NCI-H2107 (cell line): ENCODE measurements at places on chromosomes 13 and 19.

GRCh38 chr19:23015660-23016059 lies 12.7 kb upstream of the ZNF728 start:
- DNase-seq, result no peak

DNA sequence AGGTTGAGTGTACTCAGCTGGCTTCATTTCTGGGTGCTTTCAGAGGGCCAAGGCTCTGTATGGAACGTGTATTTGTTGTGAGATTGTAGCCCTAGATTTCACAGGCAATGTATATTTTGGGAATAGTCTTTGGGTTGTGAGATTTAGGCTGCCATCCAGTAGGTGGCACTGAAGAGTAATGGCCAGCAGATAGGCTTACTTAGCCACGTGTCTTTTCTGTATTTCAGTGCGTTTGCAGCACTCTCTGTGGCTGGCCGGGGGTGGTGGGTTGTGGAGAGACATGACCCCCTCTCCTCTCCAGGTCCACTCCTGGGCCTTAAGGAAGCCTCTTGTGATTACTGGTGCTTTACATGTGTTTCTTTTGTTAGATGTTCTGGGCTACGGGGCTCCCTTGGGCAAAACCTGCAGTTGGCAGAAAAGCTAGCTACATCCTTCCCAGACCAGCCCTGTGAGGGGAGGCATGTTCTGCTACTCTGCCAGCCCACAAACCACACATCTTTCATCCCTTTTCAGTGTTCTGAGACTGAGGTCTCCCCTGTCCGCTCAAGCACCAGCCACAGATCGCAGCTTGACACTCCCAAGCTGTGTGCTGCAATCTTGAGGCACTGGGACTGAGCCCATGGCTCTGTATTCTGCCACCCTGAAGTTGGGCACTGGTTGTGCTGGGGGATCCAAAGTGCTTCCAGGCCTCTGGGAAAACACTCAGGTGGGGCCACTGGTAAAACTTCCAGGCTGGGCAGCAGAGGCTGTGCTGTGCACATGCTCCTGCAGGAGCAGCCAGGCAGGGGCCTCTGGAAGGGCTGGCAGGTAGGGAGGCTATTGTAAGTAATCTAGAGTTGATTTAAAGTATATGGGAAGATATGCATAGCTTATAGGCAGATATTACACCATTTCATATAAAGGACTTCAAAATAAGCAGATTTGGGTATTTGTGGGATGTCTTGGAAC lies 1096.8 kb upstream of the PCDH20 start:
- peak; percentile 14 for DNase-seq

- DNase-seq, result no peak
Observed at GRCh38 chr19:45883881-45884681, 1.9 kb downstream of the IRF2BP1 start.

DNA sequence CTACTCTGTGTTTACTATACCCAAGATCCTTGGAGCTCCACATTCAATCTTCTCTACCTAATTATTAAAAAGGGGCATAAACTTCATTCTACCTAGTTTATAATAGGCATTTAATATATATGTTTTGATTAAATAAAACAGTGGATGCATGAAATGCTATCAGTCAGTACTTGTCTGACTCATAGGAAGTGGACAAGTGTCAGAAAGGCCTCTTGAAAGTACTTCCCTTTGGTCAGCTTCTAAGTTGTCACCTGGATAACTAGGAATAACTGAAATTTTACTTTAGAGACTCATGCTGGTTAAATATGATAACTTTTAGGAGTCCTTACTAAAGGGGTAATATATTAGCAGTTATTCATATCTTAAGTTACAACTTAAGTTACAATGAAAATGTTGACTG lies 329.8 kb downstream of the KLF5 start:
- no peak for DNase-seq

DNA sequence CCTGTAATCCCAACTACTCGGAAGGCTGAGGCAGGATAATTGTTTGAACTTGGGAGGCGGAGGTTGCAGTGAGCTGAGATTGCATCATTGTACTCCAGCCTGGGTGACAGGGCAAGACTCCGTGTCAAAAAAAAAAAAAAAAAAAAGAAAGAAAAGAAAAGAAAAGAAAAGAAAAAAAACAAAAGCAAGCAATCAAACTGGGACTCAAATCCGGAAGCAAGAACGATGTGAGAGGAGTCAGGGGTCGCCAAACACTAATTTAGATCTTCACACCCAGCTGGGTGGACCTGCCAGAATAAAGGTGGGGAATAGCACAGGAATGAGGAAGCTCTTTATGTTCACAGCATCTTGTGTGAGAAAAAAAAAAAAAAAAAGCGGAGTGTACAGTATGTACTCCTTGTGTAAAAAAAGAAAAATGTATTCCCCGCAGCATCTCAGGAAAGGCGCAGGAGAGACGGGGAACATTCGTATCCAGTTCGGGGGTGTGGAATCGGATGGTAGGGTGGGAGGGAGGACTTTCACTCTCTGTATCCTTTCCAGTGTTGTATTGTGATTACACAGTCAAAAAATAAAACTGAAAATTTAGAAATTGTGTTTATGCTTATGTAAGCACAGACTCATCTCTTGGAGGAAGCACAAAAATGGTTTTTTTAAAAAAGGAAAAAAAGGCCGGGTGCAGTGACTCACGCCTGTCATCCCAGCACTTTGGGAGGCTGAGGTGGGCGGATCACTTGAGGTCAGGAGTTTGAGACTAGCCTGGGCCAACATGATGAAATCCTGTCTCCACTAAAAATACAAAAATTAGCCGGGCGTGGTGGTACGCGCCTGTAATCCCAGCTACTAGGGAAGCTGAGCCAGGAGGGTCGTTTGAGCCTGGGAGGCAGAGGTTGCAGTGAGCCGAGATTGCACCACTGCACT lies 7.6 kb downstream of the DNAJB1 start:
- no peak for DNase-seq

GRCh38 chr13:45473627-45474026 lies 8.9 kb downstream of the COG3 start:
- no peak for DNase-seq

- no peak for DNase-seq
Observed at GRCh38 chr13:72963762-72964161, 95.0 kb upstream of the KLF5 start.

DNA sequence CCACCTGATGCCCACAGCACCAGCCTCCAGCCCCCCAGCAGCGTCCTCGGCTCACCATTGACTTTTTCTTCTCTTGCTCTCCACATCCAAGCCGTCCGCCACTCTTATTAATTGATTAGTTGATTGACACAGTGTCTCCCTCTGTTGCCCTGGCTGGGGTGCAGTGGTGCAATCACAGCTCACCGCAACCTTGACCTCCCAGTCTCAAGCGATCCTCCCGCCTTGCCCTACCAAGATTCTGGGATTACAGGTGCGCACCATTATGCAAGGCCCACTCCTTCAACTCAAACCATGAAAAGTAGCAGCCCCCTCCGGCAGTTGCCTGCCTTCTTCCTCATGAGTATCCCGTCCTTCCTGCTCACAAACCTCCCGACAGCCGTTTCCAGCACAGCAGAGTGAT lies 921 bp upstream of the TEX29 start:
- DNase-seq, result no peak

- DNase-seq, result no peak
Observed at GRCh38 chr13:77565635-77566034, 30.1 kb downstream of the SCEL start.

- DNase-seq, result no peak
Observed at GRCh38 chr13:27605610-27606200, 14.6 kb downstream of the LNX2 start.

DNA sequence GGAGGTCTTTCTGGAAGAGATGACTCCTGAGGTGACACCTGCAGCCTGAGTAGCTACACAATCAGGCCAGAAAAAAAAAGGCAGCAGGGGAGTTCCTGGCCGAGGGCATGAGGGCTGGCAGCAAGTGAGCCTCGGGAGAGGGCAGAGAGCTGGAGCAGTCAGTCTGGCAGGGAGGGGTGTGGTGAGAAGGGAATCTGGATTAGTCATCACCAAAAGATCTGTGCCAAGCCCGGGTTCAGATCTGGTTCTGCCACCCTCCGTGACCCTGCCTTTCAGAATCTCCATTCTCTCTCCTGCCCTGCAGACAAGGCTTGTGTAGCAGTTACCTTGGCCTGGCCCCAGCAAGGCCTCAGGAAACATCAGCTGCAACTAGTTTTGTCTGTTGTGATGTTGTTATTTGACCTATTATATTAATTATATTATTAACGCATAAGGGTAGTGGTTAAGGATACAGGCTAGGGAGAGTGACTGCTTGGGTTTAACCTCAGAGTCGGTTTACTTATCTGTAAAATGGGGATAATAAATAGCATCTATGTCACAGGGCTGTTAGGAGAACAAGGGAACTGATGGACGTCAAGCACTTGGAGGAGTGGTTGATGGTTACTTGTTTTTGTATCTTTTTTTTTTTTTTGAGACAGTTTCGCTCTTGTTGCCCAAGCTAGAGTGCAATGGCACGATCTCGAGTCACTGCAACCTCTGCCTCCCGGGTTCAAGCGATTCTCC lies 2.7 kb upstream of the CAPNS1 start:
- no peak for DNase-seq

DNA sequence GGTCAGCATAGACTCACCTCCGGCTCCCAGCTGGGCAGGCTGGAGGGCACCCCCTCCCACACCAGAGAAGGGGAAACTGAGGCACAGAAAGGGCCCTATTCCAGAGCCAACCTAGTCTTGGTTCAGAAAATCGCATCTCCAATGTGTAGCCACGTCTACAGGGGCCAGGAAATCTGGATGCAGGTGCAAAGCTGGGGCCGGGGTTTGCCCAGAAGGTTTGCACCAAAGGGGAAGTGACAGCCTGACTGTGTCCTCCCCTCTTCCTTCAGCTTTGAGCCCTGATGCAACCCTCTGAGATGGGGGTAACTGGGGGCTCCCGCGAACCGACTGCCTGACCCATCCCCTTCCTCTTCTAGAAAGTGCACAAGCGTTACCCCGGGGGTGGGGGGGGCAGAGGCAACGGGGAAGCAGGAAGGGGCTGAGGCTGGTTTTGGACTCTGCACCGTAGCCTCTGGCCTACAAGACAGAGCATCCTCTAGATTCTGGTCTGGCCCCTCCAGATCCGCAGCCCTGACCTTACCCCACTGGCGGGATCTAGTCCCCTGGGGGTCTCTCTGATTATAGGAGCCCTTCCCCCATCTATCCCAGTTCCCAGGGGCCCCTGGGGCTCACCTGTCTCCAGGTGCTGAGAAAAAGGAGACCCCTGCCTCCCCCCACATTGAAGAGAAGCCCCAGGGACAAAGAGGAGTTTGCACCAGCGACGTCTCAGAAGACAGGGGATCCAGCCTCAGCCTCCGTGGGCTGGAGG lies 1.1 kb upstream of the ONECUT3 start:
- no peak for DNase-seq

DNA sequence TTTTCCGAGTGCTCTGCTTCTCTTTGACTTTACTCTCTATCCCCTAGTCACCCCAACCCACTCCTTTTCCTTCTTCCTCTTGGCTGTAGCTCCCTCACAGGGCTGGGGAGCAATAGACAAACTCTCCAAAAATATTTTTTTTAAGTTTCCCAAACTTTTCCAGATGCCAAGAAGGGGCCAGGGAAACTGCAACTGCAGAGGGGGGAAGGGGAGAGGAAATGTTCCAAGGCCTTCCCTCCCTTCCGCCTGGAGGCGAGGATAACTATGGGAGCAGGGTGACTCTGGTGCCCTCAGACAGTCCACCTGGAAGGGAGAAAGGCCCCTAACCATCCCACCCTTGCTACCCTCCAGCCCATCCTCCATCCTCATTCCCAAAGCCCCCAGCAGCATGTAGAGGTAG lies 49.4 kb downstream of the LYL1 start:
- DNase-seq, result no peak

- no peak for DNase-seq
Observed at GRCh38 chr19:30884146-30884812, 465.0 kb downstream of the TSHZ3 start.
